Stimulated activated CD8-positive, alpha-beta memory T cell treated with anti-CD3 and anti-CD28 coated beads, Interleukin-7, amount 100 ng/mL, for 4 hours (primary cell): ENCODE measurements at places on chromosomes 13 and 19.

DNA sequence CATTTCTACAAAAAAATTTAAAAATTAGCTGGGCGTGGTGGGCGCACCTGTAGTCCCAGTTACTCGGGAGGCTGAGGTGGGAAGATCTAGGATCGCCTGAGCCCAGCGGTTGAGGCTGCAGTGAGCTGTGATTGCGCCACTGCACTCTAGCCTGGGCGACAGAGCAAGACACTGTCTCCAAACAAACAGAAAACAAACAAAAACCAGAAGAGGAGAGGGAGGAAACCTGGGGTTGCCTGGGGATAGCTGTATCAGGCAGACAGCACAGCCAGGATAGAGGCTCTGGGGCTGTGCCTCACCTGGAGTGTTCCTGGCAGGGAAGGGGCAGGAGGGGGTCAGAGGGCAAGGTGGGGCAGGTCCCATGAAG, 2.6 kb upstream of the POLR2E start:
- DNase-seq, result no peak

- DNase-seq, result no peak
Observed at GRCh38 chr19:38583219-38583984, 34.4 kb downstream of the MAP4K1 start.

DNA sequence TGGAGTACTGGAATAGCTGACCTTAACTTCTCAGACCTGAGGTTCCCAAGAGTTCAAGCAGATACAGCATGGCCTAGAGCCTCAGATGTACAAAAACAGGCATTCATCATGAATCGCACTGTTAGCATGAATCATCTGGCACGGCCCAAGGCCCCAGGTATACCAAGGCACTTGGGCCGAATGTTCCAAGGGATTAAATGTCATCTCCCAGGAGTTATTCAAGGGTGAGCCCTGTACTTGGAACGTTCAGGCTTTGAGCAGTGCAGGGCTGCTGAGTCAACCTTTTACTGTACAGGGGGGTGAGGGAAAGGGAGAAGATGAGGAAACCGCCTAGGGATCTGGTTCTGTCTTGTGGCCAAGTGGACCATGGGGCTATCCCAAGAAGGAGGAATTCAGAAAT, 6.3 kb downstream of the KLK3 start:
- no peak for DNase-seq

GRCh38 chr19:46925548-46925950, 64.8 kb downstream of the ARHGAP35 start:
- no peak for DNase-seq

- no peak for DNase-seq
Observed at GRCh38 chr13:48492096-48492440, 40.8 kb downstream of the RCBTB2 start.

DNA sequence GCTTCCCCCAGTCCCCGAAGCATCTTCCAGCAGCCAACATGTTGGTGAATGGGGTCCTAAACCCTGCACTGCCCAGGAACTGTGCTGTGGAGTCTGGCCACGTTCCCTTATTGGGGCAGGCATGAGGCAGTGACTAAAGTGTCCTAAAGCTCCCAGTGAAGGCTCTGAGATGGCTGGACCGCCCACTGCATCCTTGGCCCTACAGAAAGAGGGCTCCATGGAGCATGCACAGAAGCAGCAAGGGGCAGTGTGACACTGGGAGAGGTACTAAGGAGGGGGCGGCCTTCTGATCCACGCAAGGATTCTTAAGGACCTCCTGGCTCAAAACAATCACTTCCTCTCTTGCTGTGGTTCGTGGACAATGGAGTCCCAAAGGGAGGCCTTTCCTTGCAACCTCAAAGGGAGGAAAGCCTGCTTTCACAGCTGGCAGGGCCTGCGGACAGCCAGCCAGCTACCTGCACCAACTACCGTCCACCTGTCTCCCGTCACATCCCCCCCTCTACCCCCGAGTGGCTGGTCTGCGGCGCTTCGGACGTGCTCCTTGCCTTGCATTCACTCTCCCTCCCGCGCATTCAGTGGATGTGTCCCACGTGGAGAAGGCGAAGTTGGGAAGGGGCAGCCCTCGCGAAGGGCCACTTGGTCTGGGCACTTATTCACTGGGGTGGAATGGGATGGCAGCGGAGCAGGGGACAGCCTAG, 63.9 kb upstream of the STARD13 start:
- no peak for DNase-seq
